ENCODE measurements at places on chromosomes 11 and 22.

DNA sequence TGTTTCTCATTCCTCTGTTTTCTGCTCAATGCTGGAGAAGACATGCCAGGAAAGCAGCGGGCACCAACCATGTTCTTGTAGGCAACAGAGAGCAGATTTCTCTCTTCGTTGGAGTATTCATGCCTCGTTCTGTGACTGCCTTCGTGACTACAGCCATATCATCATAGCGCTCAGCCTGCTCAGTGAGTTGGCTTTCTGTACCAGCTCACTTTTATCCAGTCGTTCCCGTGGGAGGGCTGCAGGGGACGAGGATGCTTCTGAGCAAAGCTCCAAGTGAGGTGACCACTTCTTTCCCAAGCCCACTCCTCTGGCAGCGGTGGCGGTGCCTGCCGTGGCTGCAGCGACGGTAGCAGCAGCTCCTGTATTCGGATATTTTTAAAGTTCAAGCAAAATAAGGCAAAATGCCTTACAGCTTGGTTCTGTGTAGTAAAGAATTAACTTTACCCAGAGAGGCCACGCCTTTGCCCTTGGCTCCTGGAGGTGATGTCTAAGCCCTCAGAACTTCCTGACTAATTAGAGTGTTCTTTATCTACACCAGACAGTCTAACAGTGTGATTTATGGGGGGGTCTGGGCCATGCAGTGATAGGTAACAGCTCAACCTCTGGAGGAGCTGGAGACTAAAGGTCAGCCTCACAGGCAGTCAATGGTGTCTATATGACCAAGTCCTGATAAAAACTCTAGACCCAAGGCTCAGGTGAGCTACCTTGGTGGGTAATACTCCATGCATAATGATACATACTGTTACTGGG, 35.3 kb downstream of the LDHAL6A start:
- no peak for DNase-seq

DNA sequence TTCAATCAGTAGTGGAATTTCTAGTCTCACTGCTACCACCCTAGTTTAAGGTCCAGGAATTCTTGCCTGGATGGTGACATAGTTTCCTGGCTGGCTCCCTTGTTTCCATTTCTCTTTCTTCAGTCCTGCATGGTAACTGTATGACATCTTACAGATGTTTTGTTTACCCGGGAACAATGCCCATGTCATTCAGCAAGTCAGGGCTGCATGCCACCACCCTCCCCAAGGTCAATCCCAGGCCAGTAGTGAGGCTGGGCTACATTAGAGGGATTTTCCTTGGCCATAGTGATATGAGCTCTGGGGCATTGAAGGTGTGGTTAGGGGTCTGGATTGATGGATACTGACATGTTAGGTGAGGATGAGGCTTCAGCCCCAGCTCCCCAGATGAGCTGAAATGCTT, 114.9 kb upstream of the E2F8 start:
- no peak for DNase-seq

GRCh38 chr11:123330471-123330870, 99.6 kb upstream of the GRAMD1B start:
- DNase-seq, result no peak

DNA sequence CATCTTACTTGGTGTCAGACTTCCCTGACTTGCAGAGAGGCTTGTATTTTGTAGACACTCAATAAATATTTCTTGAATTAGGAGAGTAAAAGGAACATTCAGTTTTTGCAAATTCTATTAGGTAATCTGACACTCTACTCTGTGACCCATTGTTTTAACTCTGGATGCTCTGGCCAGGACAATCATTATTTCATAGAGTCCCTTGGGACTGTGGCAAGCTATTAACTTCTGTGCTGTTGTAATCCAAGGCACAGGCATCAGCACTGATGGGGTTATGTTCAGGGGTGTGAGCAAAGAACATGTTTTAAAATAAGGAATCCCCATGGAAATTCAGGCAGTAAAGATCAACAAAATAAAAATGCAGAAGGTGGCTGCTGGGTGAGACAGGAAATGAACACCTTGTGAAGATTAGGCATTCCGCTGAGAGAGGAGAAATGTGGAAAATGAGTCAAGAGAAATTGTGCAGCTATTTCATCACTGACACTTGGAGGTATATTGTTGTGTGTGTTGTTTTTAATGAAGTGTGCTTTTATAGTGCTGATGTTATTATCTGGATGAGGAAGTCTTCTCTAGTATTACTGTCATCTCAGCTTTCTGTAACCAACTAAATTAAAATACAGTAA, 175.2 kb downstream of the WNT11 start:
- no peak for DNase-seq

DNA sequence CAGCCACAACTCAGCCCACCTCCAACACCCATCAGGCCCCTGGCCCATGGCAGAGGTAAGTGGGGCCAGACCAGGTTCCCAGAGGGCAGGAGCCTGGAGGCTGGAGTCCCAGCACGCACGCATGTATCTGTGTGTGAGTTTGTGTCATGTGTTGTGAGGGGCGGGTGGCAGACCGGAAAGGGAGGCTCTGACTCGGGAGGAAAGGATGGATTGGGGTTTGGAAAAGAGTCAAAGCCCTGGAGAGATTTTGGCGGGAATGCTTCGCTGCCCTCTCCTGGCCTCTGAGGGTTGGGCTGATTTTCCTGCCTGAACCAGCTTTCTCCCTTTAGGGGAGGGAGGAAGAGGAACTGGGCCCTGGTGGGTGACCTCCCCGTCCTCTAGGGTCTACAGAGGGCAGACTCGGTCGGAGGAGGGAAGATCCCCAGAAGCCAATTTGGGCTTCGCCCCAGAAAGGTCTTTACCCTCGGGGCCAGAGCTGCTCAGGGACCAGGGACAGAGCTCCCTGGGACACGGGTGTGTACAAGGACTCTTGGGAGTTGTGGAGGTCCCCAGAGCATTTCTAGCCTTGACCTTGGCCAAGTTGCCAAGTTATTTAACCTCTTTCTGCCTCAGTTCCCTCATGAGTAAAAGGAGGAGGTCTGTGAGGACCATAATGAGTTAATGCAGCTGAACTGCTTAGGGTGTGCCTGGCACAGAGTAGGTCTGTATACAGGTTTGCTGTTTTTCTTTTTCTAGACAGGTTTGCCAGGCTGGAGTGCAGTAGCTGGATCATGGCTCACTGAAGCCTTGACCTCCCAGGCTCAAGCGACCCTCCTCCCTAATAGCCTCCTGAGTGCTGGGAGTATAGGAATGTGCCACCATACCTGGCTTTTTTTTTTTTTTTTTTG, 6.9 kb downstream of the C11orf68 start:
- DNase-seq, result no peak

- no peak for DNase-seq
These were observed 16.2 kb downstream of the MSANTD2 start for GRCh38 chr11:124784051-124784450.

- no peak for DNase-seq
These were observed 5.6 kb downstream of the MICALL1 start for GRCh38 chr22:37911697-37912096.

GRCh38 chr11:21105196-21105917, 436.0 kb downstream of the NELL1 start:
- no peak for DNase-seq

GRCh38 chr11:32487270-32487669, 51.9 kb upstream of the WT1 start:
- DNase-seq, result no peak

Data from amygdala (tissue), 56 donors.